Activated CD4-positive, alpha-beta memory T cell treated with anti-CD3 and anti-CD28 coated beads for 36 hours (primary cell): ENCODE measurements at places on chromosomes 1 and 21. TPM values are rescaled to one million over a fixed set of nuclear protein-coding genes. Genes with fewer than 3 reads are reported as not detected.
A peak's percentile ranks its signal among the peaks of the same experiment; 100 is the strongest.

DNA sequence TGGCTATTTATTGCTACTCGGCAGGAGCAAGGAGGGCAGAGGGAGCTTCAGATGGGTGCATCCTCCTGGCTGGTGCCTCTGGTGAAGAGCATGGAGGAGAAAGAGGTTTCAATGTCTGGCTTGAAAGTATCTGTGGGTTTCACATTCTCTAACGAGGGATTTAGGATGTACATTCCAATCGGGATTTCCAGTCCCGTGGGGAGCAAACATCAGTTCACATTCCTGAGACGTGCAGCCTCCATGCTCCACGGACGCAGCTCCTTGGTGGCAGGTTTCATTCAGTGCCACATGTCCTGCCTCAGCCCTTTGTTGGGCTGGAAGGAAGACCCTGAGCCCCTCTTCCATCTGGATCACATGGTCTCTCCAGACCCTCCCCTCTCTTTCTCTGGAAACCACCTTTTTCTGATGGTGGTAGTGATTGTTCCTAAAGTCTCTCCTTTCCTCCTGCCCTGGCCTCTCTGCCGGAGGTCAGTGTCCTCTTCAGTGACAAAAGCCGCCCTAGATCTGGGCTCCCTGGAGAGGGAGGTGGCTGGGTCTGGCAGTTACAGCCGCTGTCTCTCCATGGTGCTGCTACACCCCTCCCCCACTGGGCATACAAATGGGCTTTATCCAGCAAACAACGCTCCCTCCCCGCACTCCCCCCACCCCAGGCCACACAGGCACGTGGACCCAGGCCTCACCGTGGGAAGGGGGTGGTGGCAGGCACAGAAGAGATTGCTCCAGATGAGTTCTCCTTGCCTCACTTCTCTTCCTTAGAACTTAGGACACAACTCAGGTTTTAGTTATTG, 826 bp upstream of the CA14 start:
- no peaks in the 10 kb centered on the region for H3K36me3 ChIP-seq
- H3K27me3 ChIP-seq = peaks cover 28% of the 10 kb centered on the region
- H3K4me3 ChIP-seq = no peak overlapping the region
- DNase-seq = no peak
- H3K27ac ChIP-seq = no peak overlapping the region

DNA sequence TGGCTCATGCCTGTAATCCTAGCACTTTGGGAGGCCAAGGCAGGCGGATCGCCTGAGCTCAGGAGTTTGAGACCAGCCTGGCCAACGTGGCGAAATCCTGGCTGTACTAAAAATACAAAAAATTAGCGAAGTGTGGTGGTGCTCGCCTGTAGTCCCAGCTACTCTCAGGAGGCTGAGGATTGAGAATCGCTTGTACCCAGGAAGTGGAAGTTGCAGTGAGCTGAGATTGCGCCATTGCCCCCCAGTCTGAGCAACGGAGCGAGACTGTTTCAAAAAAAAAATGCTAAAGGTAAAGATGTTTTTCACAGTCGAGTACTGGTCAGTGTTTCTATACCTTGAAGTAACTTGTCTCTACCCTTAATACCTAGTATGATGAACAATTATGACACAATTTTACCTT, 11.1 kb downstream of the GLRX2 start:
- peaks cover 8% of the 10 kb centered on the region for H3K4me1 ChIP-seq
- no peak overlapping the region for H3K4me3 ChIP-seq
- DNase-seq = no peak
- peak overlapping the region; percentile 5 for H3K27ac ChIP-seq
- no peaks in the 10 kb centered on the region for H3K27me3 ChIP-seq
- H3K36me3 ChIP-seq = peaks cover 19% of the 10 kb centered on the region

DNA sequence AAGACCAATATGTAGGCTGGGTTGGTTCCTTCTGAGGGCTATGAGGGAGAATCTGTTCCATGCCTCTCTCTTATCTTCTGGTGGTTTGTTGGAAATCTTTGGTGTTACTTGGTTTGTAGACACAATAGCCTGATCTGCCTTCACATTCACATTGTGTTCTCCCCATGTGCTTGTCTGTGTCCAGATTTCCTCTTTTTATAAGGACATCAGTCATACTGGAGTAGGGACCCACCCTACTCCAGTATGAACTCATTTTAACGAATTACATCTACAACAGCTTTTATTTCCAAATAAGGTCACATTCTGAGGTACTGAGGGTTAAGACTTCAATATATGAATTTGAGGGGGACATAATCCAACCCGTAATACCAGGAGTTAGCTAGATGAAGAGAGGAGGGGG, 75.9 kb downstream of the DISP1 start:
- H3K36me3 ChIP-seq = no peaks in the 10 kb centered on the region
- no peak overlapping the region for H3K27ac ChIP-seq
- H3K4me1 ChIP-seq = peaks cover 3% of the 10 kb centered on the region
- DNase-seq = no peak
- no peaks in the 10 kb centered on the region for H3K27me3 ChIP-seq
- no peak overlapping the region for H3K4me3 ChIP-seq

Gene LCE1C
- not detected for total RNA-seq
